ENCODE measurements at places on chromosomes 16 and 17. TPM values are rescaled to one million over a fixed set of nuclear protein-coding genes. Genes with fewer than 3 reads are reported as not detected.

Gene OTOA
- not detected for total RNA-seq

Gene SKAP1
- total RNA-seq = not detected

Gene MYL11
- not detected for total RNA-seq

Gene SLC47A2
- not detected for total RNA-seq

Gene SCIMP
- total RNA-seq = not detected

Gene DYNLRB2
- 0.26 TPM for total RNA-seq

Gene RPL13
- total RNA-seq = 3,823 TPM

Gene THAP11
- total RNA-seq = 42.9 TPM

Gene SAMD14
- total RNA-seq = 2.1 TPM

Gene HAP1
- 0.26 TPM for total RNA-seq

DNA sequence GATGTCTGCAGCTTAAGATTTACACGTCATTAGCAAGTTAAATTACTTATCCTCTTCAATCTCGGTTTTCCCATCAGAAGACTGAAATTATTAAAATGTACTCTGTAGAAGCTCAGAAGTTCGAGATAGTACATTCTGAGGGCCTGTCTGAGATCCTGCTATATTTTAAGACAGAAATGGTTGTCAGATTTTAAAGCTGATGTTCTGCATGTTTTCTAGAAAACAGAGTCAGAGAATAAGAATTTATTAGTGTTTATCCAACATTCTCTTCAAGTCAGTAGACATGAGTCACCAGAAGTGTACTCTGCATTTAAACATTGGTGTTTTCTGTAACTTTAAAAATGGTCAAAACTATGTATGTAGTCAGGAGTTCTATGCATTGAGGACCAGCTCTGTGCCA lies 155.2 kb upstream of the MYOCD start:
- DNase-seq = peak; percentile 58

DNA sequence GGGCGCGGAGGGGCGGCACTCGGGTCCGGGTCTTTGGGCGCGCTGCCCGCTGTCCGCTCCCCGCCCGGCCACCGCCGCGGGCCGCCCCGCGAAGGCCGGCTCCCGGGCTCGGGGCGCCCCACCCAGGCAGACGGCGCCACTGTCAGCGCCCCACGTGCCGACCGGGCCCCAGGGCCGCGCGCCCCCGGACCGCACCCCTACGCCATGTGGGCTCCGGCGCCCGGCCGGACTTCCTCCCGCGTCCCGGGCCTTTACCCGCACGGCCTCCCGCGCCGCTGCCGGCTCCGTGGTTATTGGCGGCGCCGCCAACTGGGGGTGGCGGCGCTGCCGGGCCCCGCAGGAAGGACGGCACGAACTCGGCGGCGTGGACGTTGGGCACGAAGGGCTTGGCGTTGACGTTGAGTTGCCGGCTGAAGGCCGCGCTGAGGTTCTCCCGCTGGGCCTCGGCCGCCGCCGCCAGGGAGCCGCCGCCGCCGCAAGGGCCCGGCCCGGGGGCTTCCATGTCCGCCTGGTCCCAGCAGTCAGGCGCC lies 577 bp downstream of the GSPT1 start:
- peak; percentile 20 for DNase-seq

DNA sequence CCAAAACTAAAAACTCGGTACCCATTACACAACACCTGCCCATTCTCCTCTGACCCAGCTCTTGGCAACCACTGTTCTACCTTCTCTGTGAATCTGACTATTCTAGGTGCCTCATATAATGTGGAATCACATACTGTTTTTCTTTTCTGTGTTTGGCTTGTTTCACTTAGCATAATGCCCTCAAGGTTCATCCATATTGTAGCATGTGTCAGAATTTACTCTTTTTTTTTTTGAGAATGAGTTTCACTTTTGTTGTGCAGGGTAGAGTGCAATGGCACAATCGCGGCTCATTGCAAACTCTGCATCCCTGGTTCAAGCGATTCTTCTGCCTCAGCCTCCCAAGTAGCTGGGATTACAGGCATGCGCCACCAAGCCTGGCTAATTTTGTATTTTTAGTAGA lies 59.5 kb upstream of the RBL2 start:
- DNase-seq = no peak

DNA sequence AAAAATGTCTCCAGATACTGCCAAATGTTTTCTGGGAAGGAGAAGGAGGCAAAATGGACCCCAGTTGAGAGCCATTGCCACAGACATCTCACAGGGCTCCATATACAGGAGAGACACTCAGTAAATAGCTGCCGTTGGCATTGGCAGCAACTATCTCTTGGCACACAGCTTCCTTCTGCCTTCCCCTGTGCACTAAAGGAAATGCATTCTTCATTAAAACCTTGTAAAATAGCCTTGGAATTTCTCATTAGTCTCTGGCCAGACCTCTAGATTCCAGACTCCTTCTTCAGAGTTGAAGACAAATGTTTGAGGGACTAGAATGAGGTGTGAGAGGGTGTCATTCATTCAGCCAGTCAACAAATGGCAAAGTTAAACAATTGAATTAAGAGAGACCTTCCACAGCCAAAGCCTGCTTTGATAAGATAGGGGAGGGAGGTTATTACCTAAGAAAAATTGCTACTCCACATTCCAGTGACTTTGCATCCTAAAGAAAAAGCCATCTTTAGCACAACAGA lies 223.9 kb upstream of the HS3ST3A1 start:
- no peak for DNase-seq

DNA sequence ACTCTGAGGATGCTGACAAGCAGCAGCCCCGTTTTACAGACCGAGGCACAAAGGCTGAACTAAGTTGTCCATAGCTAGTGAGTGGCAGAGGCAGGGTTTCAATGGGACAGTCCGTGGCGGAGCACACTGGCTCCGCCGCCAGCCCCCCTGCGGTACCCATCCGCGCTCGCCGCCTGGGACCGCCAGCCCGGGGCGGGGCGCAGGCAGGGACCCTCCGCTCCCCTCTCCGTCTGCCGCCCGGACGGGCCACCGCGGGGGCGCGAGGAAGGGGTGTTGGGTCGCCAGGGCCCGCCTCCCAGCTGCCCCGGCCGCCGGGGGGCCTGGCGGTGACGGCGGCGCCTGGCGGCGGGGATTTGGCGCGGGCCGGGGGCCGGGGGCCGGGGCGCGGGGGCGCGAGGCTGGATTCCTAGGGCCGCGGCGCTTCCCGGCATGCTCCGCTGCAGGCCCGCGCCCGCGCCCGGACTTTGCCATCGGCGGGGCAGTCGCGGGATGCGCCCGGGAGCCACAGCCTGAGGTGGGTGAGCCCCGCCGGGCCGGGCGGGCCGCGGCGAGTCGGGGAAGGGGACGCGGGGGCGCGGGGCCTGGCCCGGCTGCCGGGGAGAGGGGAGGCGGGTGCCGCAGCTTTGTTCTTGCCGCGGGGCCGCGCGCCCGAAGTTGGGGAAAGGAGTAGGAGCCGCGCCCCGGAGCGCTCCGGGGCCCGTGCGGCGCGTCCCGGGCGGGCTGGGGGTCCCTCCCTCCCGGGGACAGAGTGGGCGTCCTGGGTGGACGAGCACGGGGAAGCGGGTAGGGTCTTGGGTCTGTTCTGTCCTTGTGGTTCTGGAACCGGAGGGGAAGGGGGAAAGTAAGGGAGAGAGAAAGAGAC lies at the start of gene TMEM98:
Gene TMEM98 (plus strand): TSS at position 430 of the 862 bp plus-strand sequence. CDS start 3,376 bp downstream, outside the sequence.
- peak; percentile 42 for DNase-seq

DNA sequence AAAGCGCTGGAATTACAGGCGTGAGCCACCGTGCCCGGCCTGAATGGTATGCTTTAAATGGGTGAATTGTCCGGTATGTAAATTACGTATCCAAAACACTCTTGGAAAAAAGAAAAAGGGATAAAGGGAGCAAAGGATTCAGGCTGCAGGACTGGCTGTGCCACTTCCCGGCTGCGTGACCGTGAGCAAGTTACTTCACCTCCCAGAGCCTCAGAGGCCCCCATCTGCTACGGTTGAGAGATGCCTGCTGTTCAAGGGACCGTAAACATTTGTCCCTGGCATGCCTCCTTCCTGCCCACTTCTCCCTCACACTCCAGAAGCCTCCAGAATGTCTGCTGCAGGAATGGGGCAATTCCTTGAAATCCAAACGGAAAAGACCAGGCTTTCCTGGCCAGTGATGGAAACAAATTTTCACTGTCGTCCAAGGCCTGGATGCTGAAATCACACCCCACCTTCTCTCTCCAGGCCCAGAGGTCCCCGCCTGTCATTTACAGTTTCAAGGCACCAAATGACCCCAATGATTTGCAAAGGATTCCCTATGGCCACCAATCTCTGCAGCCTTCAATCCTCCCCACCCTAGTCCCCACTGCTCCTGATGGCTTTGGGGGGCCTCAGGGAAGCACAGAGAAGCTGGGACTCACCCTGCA lies 22.9 kb upstream of the LITAF start:
- no peak for DNase-seq

DNA sequence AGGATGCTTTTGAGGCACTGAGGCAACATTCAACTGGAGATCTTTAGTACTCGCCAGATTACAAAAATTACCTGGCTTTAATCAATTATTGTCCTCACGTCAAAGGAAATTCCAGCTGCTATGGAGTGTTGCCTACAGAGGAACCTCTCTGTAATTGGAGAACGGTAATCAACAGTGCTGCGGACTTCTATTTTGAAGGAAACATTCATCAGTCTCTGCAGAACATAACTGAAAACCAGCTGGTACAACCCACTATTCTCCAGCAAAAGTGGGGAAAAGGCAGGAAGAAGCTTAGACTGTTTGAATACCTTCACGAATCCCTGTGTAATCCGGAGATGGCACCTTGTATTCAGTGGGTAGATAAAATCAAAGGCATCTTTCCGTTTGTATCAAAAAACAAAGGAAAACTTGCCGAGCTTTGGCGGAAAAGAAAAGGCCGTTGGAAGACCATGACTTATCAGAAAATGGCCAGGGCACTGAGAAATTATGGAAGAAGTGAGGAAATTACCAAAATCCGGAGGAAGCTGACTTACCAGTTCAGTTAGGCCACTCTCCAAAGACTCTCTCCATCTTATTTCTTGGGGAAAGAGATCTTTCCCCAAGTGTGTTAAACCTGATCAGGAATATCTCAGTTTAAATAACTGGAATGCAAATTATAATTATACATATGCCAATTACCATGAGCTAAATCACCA lies 3.0 kb downstream of the SLC35G3 start:
- DNase-seq = no peak

DNA sequence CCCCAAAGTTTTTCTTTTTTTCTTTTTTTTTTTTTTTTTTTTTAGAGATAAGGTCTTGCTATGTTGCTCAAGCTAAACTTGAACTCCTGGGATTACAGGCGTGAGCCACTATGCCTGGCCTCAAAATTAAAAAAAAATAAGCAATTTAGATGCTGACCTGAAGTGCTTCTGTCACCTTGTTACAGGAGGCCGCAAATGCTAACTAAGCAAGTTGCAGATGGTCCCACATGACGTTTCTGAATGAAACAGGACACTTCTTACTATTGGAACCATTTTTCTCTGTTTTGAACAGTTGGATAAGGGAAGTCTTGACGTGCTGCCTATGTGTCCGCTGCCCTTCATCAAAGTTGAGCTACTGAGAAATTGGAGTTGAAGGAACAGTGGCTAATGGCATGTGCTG lies 8.8 kb downstream of the ANKRD40CL start:
- no peak for DNase-seq

DNA sequence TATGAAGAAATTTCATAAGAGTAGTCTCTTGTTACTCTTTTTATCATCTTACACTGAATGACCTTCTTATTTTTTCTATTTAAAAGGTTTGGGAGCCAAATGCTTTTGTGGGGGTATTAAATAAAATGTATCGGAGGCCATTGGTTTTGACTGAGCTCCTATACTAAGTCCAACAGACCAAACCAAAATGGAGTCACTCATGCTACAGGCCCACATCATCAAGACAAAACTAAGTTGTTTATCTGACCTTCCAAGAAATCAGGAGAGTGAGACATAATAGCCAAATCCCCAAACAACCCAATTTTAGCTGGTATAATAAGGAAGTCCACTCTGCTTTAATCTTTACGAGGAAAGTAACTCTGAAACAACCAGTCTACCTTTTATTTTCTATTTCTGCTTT lies 48.1 kb upstream of the ALOX12 start:
- DNase-seq = no peak

GRCh38 chr16:20704281-20704680 lies 6.8 kb upstream of the ACSM1 start:
- DNase-seq = no peak

- no peak for DNase-seq
These were observed 55.7 kb upstream of the FBXO47 start for GRCh38 chr17:39022924-39023323.

GRCh38 chr16:85042167-85042526 lies 14.6 kb downstream of the KIAA0513 start:
- no peak for DNase-seq

- no peak for DNase-seq
These were observed 381 bp upstream of the HSD11B2 start for GRCh38 chr16:67430504-67430976.

GRCh38 chr16:19883296-19883965 lies 1.2 kb downstream of the GPRC5B start:
- peak; percentile 25 for DNase-seq
